Heart right ventricle (tissue), 16 donors: ENCODE measurements at places on chromosomes 1 and 21.

DNA sequence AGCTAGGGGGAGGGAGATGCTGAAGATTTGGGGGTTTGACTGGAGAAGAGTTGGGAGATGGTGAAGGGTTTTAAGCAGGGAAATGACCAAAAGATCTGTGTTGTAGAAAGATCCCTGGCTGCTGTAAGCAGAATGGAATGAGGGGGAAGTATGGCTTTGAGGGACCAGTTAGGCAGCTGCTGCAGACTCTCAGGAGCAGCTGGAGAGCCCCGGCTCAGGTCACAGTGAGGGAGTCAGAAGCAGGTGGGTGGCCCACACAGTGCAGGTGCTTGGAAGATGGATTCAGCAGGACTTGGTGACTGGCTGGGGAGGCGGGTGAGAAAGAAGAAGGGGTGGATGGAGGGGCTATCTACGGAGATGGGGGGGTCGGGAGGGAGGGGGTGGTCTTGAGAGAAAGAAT, 35.7 kb downstream of the EDN2 start:
- no peak for DNase-seq

DNA sequence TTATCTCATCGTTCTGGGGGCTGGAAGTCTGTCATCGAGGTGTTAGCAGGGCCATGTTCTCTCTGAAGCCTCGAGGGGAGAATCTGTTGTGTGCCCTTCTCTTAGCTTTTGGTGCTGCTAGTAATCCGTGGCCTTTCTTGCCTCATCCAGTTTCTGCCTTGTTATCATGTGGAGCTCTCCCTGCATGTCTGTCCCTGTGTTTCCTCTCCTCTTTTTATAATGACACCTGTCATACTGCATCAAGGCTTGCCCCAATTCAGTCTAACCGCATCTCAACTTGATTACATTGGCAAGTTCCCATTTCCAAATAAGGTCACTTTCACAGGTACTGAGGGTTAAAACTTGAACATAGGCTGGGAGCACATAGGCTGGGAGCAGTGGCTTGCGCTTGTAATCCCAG, 82.6 kb upstream of the CNIH3 start:
- no peak for DNase-seq

- no peak for DNase-seq
These were observed 309.7 kb upstream of the ZRANB2 start for GRCh38 chr1:71390518-71390917.

DNA sequence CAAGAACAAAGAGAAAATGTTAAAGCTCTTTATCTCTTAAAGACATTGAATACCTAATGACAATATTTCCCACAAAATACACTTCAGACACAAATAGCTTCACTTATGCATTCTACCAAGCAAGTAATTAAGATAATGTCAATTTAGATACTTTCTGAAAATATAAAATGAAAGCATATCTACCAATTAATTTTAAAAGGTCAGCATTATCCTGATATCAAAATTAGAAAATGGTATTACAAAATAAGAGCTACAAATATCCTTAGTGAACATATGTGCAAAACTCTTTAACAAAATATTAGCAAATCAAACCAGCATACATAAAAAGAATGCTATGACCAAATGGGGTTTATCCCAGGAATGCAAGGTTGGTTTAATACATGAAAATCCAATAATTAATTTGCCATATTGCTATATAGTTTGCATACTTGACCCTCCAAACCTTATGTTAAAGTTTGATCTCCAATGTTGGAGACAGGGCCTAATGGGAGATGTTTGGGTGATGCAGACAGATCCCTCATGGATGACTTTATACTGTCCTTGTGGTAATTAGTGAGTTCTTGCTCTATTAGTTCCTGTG, 4.2 kb upstream of the KIFAP3 start:
- DNase-seq, result no peak

GRCh38 chr21:42025376-42026081, 15.4 kb upstream of the ZBTB21 start:
- DNase-seq, result no peak

GRCh38 chr21:32826329-32827167, 55.0 kb upstream of the PAXBP1 start:
- DNase-seq, result no peak
